Airway epithelial cell (primary cell): ENCODE measurements at places on chromosomes 2 and 18. TPM values are rescaled to one million over a fixed set of nuclear protein-coding genes. Genes with fewer than 3 reads are reported as not detected.

The TUBB8B gene
- not detected in 2 replicates for total RNA-seq

The MFF gene
- 78.5 and 122 TPM in 2 replicates for total RNA-seq

The GKN2 gene
- total RNA-seq = not detected in 2 replicates

The GALNT14 gene
- 22.8 and 28.1 TPM in 2 replicates for total RNA-seq

The SIX2 gene
- total RNA-seq = 9.5 and 9.6 TPM in 2 replicates

The AKAIN1 gene
- total RNA-seq = not detected in 2 replicates

The PAX8 gene
- 0.14 and 0.60 TPM in 2 replicates for total RNA-seq

The TMEM247 gene
- not detected in 2 replicates for total RNA-seq

The SH3RF3 gene
- total RNA-seq = 0.78 and 1.1 TPM in 2 replicates

The RDH14 gene
- 19.5 and 23.6 TPM in 2 replicates for total RNA-seq

The CELF4 gene
- 0.42 TPM in 1 of 2 replicates, not detected in the other for total RNA-seq

The ANKRD39 gene
- 20.9 and 24.8 TPM in 2 replicates for total RNA-seq

The SOX11 gene
- 4.2 and 5.0 TPM in 2 replicates for total RNA-seq

The MDH1B gene
- 0.14 and 0.28 TPM in 2 replicates for total RNA-seq

The IFT172 gene
- 8.2 and 9.2 TPM in 2 replicates for total RNA-seq

The ALLC gene
- total RNA-seq = not detected in 2 replicates

The SLC19A3 gene
- 0.23 and 0.42 TPM in 2 replicates for total RNA-seq

The SNTG2 gene
- not detected in 2 replicates for total RNA-seq

The KCNG2 gene
- total RNA-seq = 0.21 TPM in 1 of 2 replicates, not detected in the other

The SPR gene
- total RNA-seq = 25.8 and 26.3 TPM in 2 replicates

The FNDC4 gene
- total RNA-seq = 9.7 and 12.5 TPM in 2 replicates

The AP1S3 gene
- 49.8 and 75.5 TPM in 2 replicates for total RNA-seq

The DNAH6 gene
- 0.05 and 0.63 TPM in 2 replicates for total RNA-seq

The DYNAP gene
- 0.14 TPM in 1 of 2 replicates, not detected in the other for total RNA-seq

The KIAA2012 gene
- not detected in 2 replicates for total RNA-seq

The MC5R gene
- not detected in 2 replicates for total RNA-seq

The FAM124B gene
- total RNA-seq = not detected in 2 replicates

The SLC8A1 gene
- total RNA-seq = 1.1 TPM in 2 replicates

The COLEC12 gene
- not detected in 2 replicates for total RNA-seq

The CCDC150 gene
- total RNA-seq = 1.2 and 5.9 TPM in 2 replicates

The COL5A2 gene
- 33.1 and 34.4 TPM in 2 replicates for total RNA-seq

The CCBE1 gene
- total RNA-seq = 0.85 and 3.0 TPM in 2 replicates

The CCDC148 gene
- total RNA-seq = 0.09 and 0.14 TPM in 2 replicates

The DLX2 gene
- total RNA-seq = 0.56 and 0.92 TPM in 2 replicates

The CCDC74A gene
- total RNA-seq = 9.3 and 12.1 TPM in 2 replicates

The SH2D6 gene
- total RNA-seq = not detected in 2 replicates

The SPOPL gene
- 5.4 and 8.5 TPM in 2 replicates for total RNA-seq

The ERFE gene
- 0.56 and 2.0 TPM in 2 replicates for total RNA-seq

The CNTNAP5 gene
- not detected in 2 replicates for total RNA-seq

The LRRTM4 gene
- total RNA-seq = not detected in 2 replicates

The FN1 gene
- total RNA-seq = 599 and 679 TPM in 2 replicates

The GREB1 gene
- 0.07 TPM in 1 of 2 replicates, not detected in the other for total RNA-seq

The CCDC85A gene
- not detected in 2 replicates for total RNA-seq

The BCL11A gene
- total RNA-seq = 9.3 and 10.8 TPM in 2 replicates

The FAM237A gene
- total RNA-seq = not detected in 2 replicates

The TSPYL6 gene
- not detected in 2 replicates for total RNA-seq

The PAIP2B gene
- 5.0 and 5.9 TPM in 2 replicates for total RNA-seq

The LRRC30 gene
- total RNA-seq = not detected in 2 replicates

The TEKT4 gene
- total RNA-seq = not detected in 2 replicates

The MYL12B gene
- total RNA-seq = 394 and 480 TPM in 2 replicates
